ENCODE measurements at places on chromosomes 4 and X.
A peak's percentile ranks its signal among the peaks of the same experiment; 100 is the strongest.

- no peak for DNase-seq
These were observed 96.5 kb downstream of the FRMPD4 start for GRCh38 chrX:12234534-12235329.

DNA sequence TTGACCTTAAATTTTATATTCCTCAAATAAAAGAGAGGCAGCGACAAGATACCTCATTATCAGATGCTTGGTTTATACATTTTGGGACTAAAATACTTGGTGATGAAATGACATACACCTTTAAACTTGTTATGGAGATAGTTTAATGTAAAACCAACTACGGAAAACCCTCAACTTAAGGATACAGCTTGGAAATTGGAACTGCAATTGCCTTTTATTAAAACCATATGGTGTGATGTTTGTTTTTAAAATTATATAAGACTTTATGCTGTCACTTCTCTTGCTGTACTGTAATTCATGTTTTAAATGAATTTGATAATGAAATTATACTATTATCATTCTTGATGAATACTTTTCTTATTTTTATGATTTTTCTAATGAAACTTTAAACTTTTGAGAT, 25.9 kb downstream of the METTL14 start:
- DNase-seq, result no peak

DNA sequence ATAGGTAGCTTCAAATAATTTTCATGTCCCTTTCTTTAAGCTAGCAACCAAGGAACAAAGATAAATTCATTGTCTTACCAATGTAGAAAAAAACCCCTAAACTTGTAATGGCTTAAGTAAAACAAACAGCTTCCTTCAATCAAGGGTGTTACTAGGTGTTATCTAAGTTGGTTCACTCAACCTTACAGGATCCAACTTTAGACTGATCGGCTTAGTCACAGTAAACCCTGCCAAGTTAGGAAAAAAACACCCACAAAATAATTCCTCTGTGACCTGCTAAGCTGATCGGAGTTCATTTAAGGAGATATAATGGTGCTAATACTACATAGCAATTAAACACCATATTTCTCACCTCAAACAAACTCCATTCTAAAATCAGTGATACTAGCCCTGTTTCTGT, 10.1 kb downstream of the AIFM1 start:
- DNase-seq, result no peak

DNA sequence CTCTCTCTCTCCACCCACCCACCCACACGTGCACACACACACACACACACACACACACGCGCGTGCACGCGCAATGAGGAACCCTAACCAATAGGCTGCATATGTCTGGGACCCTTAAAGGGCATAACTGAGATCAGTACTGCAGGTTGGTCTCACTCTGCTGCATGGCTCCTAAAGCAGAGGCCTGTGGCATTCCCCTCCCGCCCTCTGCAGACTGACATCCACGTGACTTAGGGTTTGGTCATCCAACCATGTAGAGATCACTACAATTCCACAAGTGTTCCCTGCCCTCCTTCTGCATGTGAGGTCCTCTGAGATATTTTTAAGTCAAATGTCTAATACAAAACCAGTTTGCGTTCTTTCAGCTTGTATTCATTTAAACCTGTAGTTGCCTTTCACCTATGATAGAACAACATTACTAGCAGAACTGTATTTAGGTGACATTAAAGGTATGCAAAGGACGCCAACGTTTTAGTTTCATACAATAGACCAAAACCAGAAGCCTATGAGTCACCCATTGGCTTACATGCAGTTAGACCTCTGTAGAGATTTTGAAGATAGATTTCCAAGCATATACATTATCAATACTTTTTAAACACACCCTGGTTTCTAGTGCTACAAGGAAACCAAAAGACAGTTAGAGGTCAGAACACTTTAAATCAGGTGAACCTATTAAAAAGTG, 10.1 kb downstream of the XAGE5 start:
- DNase-seq, result no peak

DNA sequence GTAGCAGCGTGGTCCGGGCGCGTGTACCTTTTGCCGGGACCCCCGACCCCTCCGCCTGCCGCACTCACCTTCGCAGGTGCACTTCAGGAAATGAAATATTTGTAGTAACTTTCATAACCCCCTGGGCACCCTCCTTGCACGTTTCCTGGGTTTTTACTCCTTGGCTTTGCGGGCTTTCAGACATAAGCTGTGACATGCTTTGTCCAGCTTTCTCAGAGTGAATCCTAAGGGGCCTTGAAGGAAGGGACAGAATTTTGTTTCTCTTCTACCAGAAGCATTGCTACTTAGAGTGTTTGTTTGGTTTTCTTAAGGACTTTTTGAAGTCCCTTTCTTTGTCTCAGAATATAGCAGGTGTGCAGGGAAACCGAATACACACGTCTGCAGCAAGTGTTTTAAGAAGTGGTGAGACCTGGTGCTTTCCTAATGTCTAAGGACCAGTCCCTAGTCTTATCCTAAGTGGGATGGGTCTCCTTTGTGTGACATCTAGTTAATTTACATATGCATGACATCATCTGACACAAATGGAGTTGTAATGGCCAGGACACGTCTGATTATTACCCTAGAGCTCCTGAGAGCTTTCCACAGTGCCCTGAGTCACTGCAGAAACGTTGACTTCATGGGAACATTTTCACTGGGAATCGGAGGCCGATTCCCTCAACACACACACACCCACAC, 1.3 kb downstream of the FAM149A start:
- DNase-seq, result no peak

DNA sequence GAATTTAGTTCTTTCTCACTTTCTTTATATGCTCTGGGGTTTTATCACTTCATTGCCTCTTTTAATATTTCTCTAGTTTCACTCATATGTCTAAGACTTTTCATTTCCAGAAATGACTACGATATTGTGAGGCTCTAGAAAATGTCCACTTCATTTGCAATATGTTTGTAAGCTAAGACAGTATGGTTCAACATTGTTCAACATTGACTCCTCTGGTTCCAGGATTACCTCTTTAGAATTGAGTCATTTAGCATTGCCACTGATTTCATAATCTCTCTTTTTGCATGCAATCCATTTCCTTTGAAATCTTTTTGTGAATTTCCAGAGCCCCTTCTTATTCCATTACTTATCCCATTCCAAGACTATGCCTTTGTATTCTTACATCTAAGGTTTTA, 32.3 kb downstream of the BBS12 start:
- no peak for DNase-seq

GRCh38 chr4:116531026-116531425, 554.4 kb downstream of the TRAM1L1 start:
- DNase-seq, result no peak

GRCh38 chr4:145743641-145744040, 63.7 kb downstream of the C4orf51 start:
- DNase-seq, result no peak

- DNase-seq, result no peak
These were observed 75.6 kb downstream of the BMP3 start for GRCh38 chr4:81106150-81106549.

GRCh38 chrX:94560930-94561329, 886.9 kb downstream of the FAM133A start:
- DNase-seq, result no peak

- no peak for DNase-seq
These were observed 4.5 kb upstream of the RHOXF1 start for GRCh38 chrX:120120223-120120622.

DNA sequence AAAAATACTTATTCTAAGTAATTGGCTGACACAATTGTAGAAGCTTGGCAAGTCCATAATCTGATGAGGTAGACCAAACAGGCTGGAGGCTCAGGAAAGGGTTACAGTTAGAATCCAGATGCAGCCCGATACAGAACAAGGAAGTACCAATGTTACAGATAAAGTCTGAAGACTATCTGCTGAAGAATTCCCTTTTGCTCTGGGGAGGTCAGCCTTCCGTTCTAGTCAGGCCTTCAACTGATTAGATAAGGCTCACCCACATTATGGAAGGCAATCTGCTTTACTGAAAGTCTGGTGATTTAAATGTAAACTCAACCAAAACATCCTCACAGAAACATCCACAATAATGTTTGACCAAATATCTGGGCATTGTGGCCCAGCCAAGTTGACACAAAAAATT, 7.4 kb upstream of the DYNLT3 start:
- DNase-seq, result no peak

DNA sequence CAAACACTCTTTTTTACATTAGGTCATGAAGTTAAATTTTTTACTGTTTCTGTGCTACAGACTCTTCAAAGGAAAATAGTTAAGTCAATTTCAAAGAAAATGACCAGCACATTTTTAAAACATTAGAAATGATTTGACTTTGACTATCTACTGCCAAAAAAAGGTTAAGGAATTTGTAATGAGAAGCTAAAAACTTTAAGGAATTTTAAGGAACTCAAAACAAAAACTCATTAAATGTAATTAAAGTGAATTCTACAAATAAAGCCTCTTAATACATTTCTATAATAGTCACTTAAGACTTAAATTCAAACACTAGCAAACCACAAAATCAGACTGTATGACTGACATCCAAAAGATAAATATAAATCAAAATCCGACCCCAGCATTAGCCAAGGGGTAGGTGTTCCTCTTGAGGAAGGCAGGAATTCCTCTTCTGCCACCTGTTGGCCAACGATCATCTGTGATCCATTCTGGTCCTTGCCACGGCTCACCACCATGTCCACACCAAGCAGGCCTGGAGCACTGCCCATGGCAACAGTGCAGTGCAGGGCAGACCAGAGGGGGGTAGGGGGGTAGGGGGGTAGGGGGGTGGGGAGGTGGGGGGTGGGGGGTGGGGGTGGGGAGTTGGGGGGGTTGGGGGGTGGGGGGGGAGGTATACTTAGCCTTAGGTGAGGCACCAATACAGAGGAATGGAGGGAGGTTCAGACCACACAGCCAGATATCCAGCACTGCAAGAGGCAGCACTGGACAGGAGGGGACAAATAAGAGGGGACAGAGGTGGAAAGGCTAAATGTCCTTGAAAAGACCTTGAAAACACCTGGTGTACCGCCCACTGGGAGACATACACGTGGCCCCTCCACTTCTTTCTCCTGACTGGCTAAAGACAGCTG, 287.4 kb downstream of the CHIC1 start:
- no peak for DNase-seq

- no peak for DNase-seq
These were observed 66.9 kb upstream of the ADRA2C start for GRCh38 chr4:3699261-3699660.

DNA sequence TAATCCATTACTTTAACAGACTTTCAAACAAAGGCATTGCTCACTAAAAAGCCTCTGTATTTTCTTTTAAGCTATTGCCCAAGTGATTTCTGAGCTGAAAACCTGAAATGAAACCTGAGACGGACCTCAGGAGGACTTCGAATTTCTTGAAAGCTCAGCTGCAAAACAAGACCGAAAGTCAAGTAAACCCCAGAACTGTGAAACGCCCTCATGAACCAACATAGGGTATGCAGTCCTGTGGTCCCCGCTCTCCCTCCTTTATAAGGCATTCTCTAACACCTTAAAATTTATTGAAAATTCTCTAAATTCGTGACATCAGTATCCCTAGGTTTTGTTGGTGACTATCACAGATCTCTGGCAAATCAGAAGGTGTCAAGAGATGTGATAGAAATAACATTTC, 91.8 kb downstream of the SHISA3 start:
- DNase-seq, result no peak

DNA sequence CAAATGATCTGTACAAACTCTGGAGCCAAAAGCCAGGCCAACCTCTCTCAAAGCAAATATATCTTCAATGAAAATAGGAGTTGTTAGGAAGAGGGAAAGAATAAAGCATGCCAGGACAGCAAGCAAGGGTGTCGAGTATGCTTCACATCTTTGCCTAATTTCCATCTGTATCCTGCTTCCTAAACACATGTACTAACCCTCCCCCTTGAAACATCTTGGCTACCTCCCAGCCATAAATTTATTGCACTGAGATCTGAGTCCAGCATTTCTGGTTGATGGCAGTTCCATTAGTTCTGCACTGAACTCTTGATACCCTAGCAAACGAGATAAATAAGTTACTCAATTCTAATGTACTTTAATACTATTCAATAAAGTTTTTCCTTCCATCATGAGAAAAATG, 430.5 kb upstream of the TRAM1L1 start:
- DNase-seq, result no peak

DNA sequence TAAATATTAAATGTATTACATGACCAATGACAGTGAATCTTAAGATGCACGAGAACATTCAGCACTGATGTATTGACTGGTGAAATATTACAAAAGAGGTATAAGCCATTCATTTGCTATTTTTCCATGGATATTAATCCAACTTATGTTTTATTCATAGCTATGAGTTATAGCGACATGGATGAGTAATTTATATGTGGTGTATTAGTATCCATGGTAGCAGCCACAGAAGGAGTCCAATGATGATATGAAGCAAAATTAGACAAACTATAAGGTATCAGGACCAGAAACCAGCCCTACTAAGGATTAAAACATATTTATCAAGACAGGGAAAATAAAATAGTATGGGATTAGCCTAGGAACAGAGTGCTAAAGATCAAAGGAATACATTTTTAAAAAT, 50.7 kb downstream of the THAP9 start:
- DNase-seq, result no peak

DNA sequence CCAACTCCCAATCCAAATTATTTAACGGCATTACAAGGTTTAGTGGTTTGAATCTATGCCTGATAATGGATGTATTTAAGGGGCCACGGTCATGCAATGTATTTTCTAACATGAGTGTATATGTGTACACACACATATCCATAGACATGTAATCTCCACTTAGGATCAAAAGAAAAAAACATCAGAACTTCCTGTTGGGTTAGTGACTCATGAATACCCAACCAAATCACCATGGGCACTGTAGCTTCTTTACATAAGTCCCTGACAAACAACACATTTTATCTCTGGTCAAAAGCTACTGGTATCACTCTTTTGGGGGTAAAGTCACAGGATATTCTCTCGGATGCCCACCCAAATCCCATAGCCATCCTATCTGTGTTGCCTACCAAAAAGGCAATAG, 36.5 kb upstream of the TFDP3 start:
- no peak for DNase-seq

DNA sequence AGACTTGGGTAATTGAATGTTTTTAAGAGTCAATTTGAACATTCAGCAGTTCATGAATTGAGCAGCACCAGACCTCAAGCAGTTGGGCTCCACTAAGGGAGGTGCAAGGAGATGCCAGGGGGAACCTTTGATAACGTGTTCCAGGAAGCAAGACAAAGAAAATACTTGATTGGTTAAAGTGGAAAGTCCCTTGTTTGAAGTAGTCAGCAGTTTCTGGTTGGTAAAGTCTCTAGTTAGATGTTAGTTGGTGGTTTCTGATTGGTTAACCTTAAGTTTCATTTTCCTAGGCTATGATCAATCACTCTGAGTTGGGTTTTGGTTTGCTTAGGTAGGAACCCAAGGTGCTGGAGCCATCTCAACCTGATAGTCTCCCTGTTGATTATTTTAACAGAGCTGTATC, 4.0 kb downstream of the HERC6 start:
- peak; percentile 56 for DNase-seq

- DNase-seq, result no peak
These were observed 204.6 kb downstream of the RTL9 start for GRCh38 chrX:110563282-110563681.

DNA sequence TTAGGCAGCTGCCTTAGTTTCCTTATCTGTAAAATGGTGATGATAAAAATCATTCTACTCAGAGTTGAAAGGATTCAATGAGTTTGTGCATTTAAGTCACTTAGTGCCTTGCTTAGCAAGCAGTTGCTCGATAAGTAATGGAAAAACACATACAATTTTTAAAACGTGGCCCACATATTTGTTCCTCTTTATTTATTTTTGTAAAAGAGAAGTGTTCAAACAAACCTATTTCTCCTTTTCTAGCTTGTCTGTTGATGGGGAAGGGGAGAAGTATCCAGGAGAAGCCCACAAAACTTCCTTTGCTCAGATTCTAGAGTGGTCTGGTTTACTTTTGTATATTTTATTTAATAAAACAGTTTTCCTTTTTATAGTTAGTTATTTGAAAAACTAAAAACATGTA, 3.3 kb upstream of the HPGDS start:
- no peak for DNase-seq
